ENCODE measurements at places on chromosomes 6 and 20.

DNA sequence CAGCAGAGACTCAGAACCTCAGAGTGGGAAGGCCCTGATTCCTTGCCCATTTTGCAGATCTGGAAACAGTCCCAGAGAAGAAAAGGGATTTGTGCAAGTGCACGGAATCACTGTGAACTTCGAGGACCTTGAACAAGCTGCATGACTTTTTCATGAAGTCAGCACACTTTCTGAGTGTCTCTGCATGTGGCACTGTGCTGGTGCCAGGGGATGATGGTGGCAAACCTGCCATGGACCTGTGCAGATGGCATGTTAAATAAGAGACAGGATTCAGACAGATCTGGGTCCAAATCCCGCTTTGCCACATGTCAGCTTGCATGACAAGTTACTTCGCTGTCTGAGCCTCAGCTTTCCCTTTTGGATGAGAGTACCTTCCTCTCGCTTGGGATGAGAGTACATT is 26.8 kb downstream of the ZNF831 start:
- no peak for DNase-seq
- H3K36me3 ChIP-seq, result no peaks in the 10 kb centered on the region
- H3K4me3 ChIP-seq, result no peak overlapping the region
- H3K27ac ChIP-seq, result no peak overlapping the region

DNA sequence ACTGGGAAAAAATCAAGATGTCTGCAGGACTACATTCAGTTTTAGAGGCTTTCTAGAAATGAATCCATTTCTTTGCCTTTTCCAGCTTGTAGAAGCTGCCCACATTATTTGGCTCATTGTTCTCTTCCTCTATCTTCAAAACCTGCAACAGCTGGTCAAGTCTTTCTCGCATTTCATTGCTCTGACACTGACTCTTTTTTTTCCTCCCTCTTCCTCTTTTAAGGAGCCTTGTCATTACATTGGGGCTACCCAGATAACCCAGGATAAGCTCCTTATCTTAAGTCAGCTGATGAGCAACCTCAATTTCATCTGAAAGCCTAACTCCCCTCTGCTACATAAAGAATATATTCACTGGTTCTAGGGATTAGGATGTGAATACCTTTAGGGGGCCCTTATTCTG is 53.2 kb upstream of the CEP162 start:
- no peak overlapping the region for H3K27ac ChIP-seq
- H3K27me3 ChIP-seq, result no peaks in the 10 kb centered on the region
- H3K4me1 ChIP-seq, result no peaks in the 10 kb centered on the region
- no peak overlapping the region for H3K4me3 ChIP-seq
- no peak for DNase-seq

DNA sequence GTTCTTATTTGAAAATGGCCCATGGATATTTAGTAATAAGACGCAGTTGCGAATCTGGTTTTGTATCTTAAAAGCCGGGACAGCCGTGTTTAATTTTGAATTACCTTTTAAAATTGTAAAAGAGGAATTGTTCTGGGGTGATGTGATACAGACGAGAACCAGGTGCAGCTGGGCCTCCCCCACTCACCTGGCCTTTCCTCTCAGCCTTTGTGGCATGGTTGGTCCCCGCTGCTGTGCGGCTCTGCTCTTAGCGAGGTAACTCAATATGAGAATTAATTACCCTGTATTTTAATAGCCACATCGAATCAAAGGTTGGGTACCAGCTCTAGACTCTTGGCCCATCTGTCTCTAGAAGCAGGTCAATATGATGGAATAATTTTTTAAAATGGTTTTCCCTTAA is 56.5 kb upstream of the DACT2 start:
- no peaks in the 10 kb centered on the region for H3K36me3 ChIP-seq
- no peak overlapping the region for H3K27ac ChIP-seq
- no peak for DNase-seq
- H3K4me1 ChIP-seq, result no peaks in the 10 kb centered on the region
- no peak overlapping the region for H3K4me3 ChIP-seq

- H3K4me3 ChIP-seq, result no peak overlapping the region
- peak; percentile 57 for DNase-seq
- H3K27me3 ChIP-seq, result no peaks in the 10 kb centered on the region
These were observed 112.0 kb downstream of the ISM1 start for GRCh38 chr20:13333036-13333435.

GRCh38 chr6:139597771-139598755 is 223.6 kb upstream of the CITED2 start:
- H3K27me3 ChIP-seq, result no peaks in the 10 kb centered on the region
- H3K36me3 ChIP-seq, result no peaks in the 10 kb centered on the region
- H3K4me3 ChIP-seq, result no peak overlapping the region
- peak; percentile 91 for DNase-seq

DNA sequence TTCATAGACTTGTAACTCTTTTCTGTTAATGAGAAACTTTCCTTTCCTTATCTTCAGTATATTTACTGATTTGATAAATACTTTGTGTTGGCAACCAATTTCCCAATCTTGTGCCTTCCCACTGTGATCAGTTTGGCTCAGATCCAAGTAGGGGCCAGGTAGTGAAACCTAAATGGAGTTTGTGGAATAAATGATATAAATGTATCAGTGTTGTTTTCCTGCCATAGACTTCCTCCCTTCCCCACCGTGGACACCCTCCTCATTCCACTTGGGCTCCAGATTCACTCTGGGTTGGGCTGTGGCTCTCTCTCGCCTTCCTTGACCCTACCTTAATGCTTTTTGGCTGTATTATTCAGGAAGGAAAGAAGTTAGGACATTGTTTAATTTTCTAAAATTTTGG is 1.3 kb downstream of the ZKSCAN3 start:
- H3K4me1 ChIP-seq, result peaks cover 6% of the 10 kb centered on the region
- H3K27ac ChIP-seq, result no peak overlapping the region
- no peaks in the 10 kb centered on the region for H3K36me3 ChIP-seq
- no peak for DNase-seq

- H3K4me1 ChIP-seq, result no peaks in the 10 kb centered on the region
- no peak overlapping the region for H3K4me3 ChIP-seq
- no peak overlapping the region for H3K27ac ChIP-seq
- DNase-seq, result no peak
- no peaks in the 10 kb centered on the region for H3K27me3 ChIP-seq
These were observed 61.8 kb upstream of the TIAM2 start for GRCh38 chr6:154933181-154933827.

- H3K4me3 ChIP-seq, result no peak overlapping the region
- H3K36me3 ChIP-seq, result no peaks in the 10 kb centered on the region
- H3K27me3 ChIP-seq, result no peaks in the 10 kb centered on the region
These were observed 114.0 kb downstream of the BFSP1 start for GRCh38 chr20:17417225-17417624.

- no peaks in the 10 kb centered on the region for H3K4me1 ChIP-seq
- no peak overlapping the region for H3K4me3 ChIP-seq
- DNase-seq, result no peak
- no peaks in the 10 kb centered on the region for H3K36me3 ChIP-seq
- no peaks in the 10 kb centered on the region for H3K27me3 ChIP-seq
These were observed 241.5 kb upstream of the RNF24 start for GRCh38 chr20:4256874-4257273.

- no peak overlapping the region for H3K27ac ChIP-seq
- H3K4me1 ChIP-seq, result no peaks in the 10 kb centered on the region
- no peaks in the 10 kb centered on the region for H3K36me3 ChIP-seq
- H3K4me3 ChIP-seq, result no peak overlapping the region
- H3K27me3 ChIP-seq, result no peaks in the 10 kb centered on the region
These were observed 39.3 kb downstream of the HUS1B start for GRCh38 chr6:617456-618100.

DNA sequence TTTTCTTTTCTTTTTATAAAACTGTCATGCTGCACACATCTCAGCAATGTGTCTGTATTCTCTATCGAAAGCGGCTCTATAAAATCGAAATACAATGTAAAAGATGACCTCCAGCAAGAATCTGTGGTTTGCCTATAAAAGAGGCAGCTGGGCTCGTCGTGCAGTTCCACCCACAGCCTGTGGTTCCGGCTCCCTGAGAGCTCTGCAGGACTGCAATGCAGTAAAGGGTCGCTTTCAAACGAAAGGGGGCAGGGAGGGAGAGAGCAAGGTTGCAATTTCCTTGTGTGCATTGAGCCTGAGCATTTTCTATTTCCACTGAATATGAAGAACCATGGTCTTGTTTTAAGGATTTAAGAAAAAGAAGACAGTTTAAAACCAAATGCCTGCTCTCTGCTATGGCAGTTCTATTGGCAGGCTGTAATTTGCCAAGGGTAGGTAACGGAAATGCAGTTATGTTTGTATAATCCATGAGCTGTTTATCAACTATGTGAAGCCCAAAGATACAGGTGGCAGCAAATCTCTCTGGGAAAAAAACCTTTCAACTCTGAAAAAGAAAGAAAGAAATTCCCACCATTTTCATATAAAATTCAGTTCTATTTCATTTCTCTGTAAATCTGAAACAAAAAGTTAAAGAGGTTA is 236.5 kb downstream of the HACE1 start:
- no peak for DNase-seq
- no peaks in the 10 kb centered on the region for H3K4me1 ChIP-seq
- H3K27ac ChIP-seq, result no peak overlapping the region
- no peaks in the 10 kb centered on the region for H3K27me3 ChIP-seq
- H3K4me3 ChIP-seq, result no peak overlapping the region

- no peaks in the 10 kb centered on the region for H3K27me3 ChIP-seq
- no peak overlapping the region for H3K27ac ChIP-seq
- H3K4me1 ChIP-seq, result no peaks in the 10 kb centered on the region
- H3K36me3 ChIP-seq, result no peaks in the 10 kb centered on the region
These were observed 170.4 kb downstream of the BCKDHB start for GRCh38 chr6:80276861-80277260.

DNA sequence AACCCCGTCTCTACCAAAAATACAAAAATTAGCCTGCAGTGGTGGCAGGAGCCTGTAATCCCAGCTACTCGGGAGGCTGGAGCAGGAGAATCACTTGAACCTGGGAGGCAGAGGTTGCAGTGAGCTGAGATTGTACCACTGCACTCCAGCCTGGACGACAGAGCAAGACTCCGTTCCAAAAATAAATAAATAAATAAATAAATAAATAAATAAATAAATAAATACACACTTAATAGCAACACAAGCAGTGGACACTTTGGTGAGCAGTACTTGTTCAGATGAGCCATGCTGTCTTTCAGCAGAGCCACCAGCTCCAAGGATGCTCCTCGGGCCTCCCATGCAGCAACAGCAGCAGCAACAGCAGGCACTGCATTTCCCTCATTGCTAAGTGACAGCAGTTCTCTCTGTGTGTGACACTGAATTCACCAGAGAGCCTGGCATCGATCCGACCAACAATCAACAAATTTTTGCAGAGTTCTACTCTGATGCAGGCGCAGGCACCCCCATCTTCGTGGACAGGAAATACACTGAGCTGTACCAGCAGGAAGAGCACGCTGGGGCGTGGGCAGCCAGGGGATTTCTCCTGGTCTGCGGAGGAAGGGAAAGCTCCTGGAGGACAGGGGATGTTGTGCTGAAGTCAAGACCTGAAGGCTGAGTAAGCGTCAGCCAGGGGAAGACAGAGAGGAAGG is 54.0 kb upstream of the SNX9 start:
- no peaks in the 10 kb centered on the region for H3K27me3 ChIP-seq
- no peaks in the 10 kb centered on the region for H3K36me3 ChIP-seq
- H3K4me3 ChIP-seq, result no peak overlapping the region
- no peak for DNase-seq
- H3K4me1 ChIP-seq, result peaks cover 8% of the 10 kb centered on the region

- no peak overlapping the region for H3K4me3 ChIP-seq
- no peaks in the 10 kb centered on the region for H3K27me3 ChIP-seq
- no peaks in the 10 kb centered on the region for H3K4me1 ChIP-seq
- peak; percentile 36 for DNase-seq
These were observed 32.8 kb downstream of the GFOD1 start for GRCh38 chr6:13454286-13455221.

- DNase-seq, result no peak
- no peaks in the 10 kb centered on the region for H3K36me3 ChIP-seq
- no peaks in the 10 kb centered on the region for H3K4me1 ChIP-seq
- H3K27ac ChIP-seq, result no peak overlapping the region
- H3K27me3 ChIP-seq, result no peaks in the 10 kb centered on the region
- no peak overlapping the region for H3K4me3 ChIP-seq
These were observed 124.0 kb upstream of the CARMIL1 start for GRCh38 chr6:25155211-25155610.

DNA sequence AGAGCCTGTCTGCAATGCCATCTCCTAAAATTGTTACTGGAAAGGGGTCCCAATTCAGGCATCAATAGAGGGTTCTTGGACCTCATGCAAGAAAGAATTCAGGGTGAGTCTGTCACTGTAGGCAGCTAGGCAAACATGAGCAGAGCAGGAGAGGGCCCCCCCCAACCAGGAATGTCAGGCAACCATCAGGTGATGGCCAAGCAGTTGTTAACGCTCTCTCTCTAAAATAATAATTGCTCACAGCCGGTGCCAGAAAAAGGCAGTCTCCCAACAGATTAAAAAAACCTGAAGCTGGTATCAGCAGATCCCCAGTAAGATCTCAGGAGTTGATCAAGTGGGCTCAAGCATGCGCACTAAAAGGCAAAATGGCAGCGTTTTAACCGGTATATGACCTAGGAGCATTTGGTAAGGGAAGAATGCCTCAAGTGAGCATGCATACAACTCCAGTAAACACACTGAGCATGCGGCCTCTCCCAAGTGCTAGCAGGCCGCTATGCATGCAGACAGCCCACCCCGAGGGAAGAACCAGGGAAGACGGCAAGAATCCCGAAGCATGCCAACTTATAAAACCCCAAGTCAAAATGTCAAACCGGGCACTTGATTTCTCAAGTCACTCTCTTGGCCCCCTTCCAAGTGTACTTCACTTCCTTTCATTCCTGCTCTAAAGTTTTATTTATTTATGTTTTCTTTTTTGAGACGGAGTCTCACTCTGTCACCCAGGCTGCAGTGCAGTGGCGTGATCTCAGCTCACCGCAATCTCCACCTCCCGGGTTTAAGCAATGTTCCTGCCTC is 44.0 kb upstream of the RNGTT start:
- H3K4me3 ChIP-seq, result no peak overlapping the region
- no peaks in the 10 kb centered on the region for H3K27me3 ChIP-seq
- peaks cover 2% of the 10 kb centered on the region for H3K4me1 ChIP-seq
- no peaks in the 10 kb centered on the region for H3K36me3 ChIP-seq

DNA sequence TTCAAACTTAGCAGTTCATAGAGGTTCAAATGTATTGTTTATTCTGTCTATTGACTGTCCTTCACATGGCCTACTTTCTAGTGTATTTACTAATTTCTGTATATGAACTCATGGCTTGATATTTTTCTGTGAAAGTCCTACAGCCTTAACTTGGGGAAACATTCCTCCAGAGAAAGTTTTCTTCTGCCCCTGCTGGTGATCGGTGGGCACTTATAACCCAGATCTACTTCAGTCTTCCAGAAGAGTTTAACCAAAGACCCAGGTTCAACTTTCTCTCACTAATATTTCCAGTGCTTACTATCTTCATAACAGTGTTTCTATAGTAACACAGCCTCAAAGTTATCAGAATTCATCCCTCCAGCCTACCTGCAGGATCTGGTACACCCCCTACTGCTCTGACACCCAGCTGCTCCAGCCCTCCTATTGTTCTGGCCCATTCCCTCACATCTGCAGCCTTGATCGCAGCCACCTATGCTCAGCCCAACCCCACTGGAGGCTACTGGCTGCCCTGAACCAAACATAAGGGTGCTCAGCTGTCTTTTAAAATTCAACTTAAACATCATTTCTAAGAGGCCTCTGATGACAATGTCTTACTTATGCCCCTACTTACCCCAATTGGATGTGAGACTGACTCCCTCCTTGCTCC is 72.3 kb downstream of the TBX18 start:
- no peak overlapping the region for H3K27ac ChIP-seq
- no peak overlapping the region for H3K4me3 ChIP-seq
- no peak for DNase-seq
- H3K36me3 ChIP-seq, result no peaks in the 10 kb centered on the region

- H3K27ac ChIP-seq, result no peak overlapping the region
- no peak for DNase-seq
- no peaks in the 10 kb centered on the region for H3K4me1 ChIP-seq
- no peaks in the 10 kb centered on the region for H3K27me3 ChIP-seq
- H3K4me3 ChIP-seq, result no peak overlapping the region
These were observed 5.8 kb downstream of the TUBB start for GRCh38 chr6:30725713-30726505.

Measured in kidney (tissue), 22 donors.